ENCODE measurements at places on chromosomes 3 and 15.
A peak's percentile ranks its signal among the peaks of the same experiment; 100 is the strongest.

DNA sequence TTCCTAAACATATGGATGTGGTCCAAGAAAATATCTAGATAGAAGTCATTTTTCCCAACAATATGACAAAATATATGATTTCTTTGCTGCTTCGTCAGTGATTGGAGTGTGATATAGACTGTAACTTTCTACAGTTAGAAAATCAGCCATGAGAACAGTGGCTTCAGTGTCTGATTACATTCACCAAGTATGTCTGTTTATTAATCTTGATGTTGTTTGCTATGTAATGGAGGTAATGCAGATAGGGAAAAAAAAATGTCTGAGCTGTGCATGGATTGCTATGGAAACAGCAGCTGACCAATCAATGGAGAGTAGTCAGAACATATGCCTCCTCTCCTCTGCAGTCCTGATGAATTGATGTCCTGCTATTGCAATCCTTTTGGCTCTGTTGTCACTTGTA is 72.3 kb upstream of the GAP43 start:
- no peak for DNase-seq

- no peak for DNase-seq
Observed at GRCh38 chr3:60758171-60758570, 493.1 kb downstream of the FHIT start.

GRCh38 chr3:186452517-186452916 is 90.5 kb upstream of the DGKG start:
- peak; percentile 44 for DNase-seq

DNA sequence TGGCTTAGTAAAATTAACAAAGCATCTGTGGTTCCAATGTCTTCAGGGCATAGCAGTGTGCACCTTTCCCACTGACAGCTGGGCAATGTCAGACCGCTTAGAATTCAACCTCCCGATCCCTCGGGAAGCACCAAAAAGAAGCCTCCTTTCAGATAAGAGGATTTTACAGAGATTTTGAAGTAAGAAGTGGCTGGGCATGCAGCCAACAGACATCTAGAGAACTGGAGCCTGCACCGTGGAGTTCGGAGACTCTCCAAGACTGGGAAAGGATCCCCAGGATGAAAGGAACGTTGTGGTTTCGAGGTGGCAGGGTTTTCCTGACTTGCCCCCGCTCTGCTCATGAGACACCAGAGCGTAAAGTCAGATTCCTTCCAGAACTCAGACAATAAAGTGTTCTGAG is 5.3 kb downstream of the FAM174B start:
- no peak for DNase-seq

DNA sequence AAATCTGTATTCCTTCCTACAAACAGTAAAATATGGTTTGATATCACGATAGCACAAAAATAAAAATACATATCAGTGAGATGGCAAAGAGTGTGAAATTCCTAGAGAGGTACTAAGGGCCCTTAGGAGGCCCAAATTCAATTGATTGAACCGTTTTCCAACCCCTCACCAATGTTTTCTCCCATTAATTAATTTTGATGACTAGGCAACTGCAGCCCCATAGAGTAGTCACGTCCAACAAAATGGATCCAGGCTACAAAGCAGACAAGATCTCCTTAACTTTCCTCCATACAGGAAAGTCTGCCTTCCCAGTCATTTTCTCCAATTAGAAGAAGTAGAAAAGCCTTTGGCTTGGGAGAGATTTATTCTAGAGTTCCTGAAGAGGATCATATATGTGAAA is 193.9 kb downstream of the PLOD2 start:
- DNase-seq, result no peak

DNA sequence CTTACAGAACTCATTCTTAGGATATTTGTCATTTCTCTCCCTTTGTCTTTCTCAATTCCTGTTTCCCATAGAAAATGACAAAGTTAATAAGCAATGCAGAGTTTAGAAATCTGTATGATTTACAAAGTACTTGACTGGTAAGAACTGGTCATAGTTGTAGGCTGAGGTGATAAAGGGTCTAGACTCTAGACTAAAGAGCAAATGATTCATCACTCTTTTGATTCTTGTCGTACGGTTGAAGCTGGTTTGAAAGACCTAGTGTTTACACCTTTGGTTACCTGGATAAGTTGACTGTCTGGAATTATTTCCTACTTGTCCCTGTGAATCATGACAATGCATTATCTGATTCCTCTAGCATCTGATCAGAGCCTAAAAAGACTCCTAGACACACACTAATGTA is 58.9 kb upstream of the TP63 start:
- DNase-seq, result peak; percentile 99

DNA sequence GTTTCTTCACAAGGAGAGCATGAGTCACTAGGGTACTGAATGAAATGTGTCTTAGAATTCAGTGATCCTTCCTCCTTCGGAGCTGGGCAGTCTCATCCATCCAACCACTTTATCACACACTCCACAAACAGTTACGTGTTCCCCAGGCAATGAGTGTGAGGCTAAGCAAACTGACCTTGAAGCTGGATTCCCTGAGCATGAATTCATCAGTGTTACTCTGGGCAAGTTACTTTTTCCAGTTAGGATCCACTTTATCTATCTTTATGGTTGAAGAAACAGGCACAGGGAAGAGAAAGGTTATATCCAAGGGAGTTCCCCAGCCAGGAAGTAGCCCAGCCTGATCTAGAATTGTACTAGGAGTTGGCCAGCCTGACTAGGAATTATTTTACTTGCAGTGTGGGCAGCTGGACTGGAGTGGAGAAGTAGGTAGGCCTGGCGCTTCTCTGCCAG is 17.1 kb upstream of the GCNT3 start:
- DNase-seq, result peak; percentile 95

GRCh38 chr3:65391068-65391467 is 647.6 kb downstream of the MAGI1 start:
- DNase-seq, result no peak

- no peak for DNase-seq
Observed at GRCh38 chr3:82202269-82202668, 440.8 kb upstream of the GBE1 start.

GRCh38 chr3:156718622-156719306 is 44.4 kb downstream of the TIPARP start:
- no peak for DNase-seq

DNA sequence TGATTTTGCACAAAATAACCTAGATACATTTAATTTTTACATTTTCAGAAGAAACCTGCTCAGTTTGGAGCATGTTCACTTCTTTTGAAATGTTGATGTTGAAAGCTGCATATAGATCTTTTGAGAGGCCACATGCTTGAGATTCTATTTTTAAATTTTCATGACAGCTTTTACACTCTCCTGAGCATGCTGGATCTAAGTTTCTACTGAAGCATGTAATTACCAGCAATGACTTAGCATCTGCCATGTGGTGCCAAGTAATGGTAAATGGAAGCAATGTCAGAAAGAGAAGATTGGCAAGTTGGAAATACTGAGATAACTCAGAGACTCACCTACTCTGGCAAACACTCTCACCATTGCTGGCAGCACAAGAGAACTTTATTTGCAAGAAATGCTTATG is 310.6 kb downstream of the NSUN3 start:
- no peak for DNase-seq

GRCh38 chr3:116770815-116771450 is 61.4 kb downstream of the TUSC7 start:
- DNase-seq, result peak; percentile 75

DNA sequence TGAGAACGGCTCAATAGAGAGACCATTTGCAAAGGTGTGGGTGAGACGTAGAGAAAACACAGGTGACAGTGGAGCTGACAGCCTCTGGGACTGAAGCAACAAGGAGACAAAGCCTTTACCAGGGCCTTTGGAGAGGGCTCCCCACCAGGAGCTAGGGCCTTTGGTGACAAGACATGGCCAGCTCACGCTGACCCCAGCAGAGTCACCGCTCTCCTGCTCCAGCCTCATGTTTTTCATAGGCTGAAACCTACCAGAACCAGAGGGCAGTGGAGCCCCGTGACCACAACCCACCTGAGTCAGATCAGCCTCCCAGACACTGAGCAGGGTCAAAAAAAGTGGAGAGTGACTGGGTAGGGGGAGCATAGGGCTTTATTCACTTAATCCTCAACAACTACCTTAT is 214.7 kb downstream of the SHQ1 start:
- DNase-seq, result no peak

DNA sequence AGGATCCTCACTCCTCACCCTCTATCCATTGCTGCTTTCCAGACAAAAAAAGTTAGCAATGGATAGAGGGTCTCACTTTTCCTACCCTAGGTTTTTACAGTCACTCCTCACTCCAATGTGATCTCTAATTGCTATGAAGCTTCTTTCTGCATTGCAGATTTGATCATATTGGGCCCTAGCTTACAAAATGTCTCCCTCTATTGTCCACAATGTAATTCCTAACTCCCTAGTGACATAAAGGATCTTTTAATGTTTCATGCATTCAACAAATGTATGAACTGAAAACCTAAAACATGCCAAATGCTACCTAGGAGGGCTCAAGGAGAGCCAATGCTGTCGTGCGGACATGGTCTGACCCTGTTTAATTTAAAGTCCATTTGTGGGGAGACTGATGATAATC is 234.8 kb downstream of the CADM2 start:
- DNase-seq, result peak; percentile 43

All from bronchial epithelial cell (primary cell).